Mesenteric fat pad (tissue), 1 donor: ENCODE measurements at places on chromosomes 5 and 9. TPM values are rescaled to one million over a fixed set of nuclear protein-coding genes. Genes with fewer than 3 reads are reported as not detected.

Gene SPINK13
- not detected for total RNA-seq

DNA sequence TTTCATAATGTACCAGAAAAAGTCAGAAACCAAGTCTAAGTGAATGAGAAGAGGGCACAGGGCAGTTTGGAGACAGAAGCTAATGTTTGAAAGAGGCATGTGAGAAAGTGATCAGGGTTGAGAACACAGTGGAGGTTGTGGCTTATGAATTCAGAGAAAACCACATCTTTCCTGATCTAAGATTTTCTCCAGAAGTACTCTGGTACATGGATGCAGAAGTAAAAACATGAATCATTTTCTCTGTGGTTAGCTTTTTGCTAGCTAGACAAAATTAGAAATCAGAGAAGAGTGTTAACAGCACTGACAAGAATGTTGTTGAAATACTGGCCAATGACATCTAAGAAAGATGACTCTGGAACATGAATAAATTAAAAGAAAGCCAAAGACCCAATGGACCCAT, 541.1 kb downstream of the DNAH5 start:
- no peak for DNase-seq

DNA sequence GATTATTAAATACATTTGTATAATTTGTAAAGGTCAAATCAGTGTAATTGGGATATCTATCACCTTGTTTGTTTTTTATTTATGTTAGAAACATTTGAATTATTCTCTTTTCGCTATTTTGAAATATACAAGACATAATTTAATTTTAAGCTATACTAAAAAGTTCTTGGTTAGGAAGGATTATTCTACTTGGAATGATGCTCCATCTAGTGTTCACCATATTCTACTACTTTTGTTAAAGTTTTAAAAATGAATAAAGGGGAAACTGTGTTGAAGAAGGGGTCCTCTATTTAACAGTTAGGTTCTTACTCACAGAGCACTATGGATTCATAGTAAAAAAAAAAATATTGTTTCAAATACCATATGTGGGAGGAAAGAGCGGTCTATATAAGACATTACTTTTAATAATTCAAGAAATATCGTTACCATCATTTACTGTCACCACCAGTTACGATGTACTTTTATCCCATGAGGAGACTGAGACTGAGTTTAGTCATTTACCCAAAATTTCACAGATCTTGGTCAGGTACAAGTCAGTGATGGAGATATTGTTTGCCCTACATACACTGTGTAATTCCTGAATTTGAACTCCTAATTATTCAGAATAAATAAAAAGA, 6.3 kb upstream of the STOM start:
- DNase-seq, result no peak

DNA sequence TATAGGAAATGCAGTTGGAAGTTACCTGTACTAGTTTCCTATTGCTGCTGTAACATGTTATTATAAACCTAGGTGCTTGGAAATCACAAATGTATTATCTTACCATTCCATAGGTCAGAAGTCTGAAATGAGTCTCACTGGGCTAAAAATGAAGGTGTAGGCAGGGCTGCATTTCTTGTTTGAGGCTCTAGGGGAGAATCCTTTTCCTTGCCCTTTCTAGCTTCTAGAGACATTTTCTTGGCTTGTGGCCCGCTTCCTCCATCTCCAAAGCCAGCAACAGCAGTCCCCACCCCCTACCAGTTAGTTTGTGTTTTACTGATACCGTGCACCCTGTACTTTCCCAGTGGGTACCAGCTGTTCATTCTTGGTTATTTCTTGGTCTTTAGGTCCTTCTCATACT, 153.3 kb downstream of the SLF1 start:
- no peak for DNase-seq

- DNase-seq, result no peak
These were observed 40.8 kb upstream of the ARRDC3 start for GRCh38 chr5:91423871-91424270.

GRCh38 chr9:82997476-82998140, 65.3 kb downstream of the RASEF start:
- DNase-seq, result no peak

DNA sequence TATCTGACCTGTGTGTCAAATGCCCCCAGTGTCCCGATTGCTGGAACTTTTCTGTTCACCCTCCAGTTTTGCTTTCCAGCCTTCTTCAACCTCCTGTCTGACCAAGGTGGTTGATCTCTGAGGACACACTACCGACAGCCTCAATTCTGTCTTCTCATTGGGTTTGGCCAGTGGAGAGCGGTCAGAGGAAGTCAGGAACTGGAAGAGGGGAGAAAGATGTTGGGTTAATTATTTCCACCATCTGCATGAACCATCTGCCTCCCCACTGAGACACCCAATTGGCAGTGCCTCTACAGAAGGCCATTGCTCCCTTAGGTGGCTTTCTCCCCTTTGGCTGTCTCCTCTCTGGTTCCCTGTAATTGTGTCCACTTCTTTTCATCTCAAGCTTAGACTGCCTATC, 154.3 kb upstream of the RAI14 start:
- no peak for DNase-seq

DNA sequence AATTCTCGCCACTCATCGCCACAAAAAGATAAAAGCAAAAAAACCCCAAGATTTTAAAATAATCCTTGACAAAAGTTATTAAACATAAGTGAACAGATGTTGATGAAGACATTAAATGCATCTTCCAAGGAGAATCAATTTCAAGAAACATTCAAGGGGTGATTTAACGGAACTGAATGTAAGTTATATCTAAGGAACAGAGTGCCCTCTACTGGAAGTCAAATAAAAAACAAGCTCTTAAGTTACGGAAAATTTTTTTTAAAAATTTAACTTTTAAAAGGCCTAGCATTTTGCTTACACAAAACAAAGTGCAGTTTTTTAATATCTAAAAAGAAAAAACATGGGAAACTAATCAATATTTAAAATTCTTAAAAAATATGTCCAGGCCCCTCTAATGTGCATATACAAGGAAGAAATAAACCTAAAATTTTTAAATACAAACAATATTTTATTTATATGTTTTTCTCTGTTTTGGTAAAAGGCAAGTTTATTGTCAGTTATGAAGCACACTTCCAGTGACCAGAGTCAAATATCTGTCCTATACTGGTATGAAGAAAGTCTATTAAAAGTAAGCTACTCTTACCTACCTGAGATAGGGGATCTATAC, 28.0 kb downstream of the TEX10 start:
- DNase-seq, result no peak

- peak; percentile 73 for DNase-seq
These were observed 1.9 kb upstream of the PCDH1 start for GRCh38 chr5:141879941-141880738.

Gene QRFP
- not detected for total RNA-seq

DNA sequence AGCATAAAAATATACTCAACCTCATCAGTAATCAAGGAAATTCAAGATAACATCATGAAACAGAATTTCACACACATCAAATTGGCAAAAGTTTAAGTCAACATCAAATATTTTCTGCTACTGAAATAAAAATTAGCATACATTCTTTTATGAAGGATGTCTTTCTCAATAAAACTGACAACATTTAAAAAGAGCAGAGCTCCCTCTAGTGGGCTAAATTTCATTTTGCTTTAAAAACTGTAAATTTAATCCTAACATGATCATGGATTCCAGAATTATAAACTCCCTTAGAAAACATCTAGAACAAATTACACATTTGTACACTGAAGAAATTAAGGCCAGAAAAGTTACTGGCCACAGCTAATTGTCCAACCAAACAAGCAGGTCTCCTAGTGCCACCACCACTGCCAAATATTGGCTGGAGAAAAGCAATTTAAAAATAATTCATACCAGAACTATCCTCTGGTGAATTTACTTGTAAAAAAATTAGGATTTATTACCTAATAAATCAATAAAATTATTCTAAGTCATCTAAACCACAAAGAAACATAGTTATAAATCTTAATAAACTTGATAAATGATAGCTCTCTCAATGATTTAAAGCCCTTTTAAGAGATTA, 31.2 kb downstream of the DEPDC1B start:
- DNase-seq, result no peak

- peak; percentile 92 for DNase-seq
These were observed at the start of gene CARD19 for GRCh38 chr9:93096131-93096802. CARD19 (plus strand) TSS chr9:93096217; CDS start chr9:93096346, 129 bp downstream.

- no peak for DNase-seq
These were observed 224.6 kb upstream of the PLPPR1 start for GRCh38 chr9:100803956-100804355.

- DNase-seq, result no peak
These were observed 41.2 kb downstream of the FREM1 start for GRCh38 chr9:14868772-14869583.

- DNase-seq, result no peak
These were observed 36.4 kb upstream of the ANGPTL2 start for GRCh38 chr9:127158786-127159324.
